ENCODE measurements at places on chromosomes 11 and 22. TPM values are rescaled to one million over a fixed set of nuclear protein-coding genes. Genes with fewer than 3 reads are reported as not detected.

The MAP6 gene
- total RNA-seq, result not detected

The OR5D18 gene
- not detected for total RNA-seq

DNA sequence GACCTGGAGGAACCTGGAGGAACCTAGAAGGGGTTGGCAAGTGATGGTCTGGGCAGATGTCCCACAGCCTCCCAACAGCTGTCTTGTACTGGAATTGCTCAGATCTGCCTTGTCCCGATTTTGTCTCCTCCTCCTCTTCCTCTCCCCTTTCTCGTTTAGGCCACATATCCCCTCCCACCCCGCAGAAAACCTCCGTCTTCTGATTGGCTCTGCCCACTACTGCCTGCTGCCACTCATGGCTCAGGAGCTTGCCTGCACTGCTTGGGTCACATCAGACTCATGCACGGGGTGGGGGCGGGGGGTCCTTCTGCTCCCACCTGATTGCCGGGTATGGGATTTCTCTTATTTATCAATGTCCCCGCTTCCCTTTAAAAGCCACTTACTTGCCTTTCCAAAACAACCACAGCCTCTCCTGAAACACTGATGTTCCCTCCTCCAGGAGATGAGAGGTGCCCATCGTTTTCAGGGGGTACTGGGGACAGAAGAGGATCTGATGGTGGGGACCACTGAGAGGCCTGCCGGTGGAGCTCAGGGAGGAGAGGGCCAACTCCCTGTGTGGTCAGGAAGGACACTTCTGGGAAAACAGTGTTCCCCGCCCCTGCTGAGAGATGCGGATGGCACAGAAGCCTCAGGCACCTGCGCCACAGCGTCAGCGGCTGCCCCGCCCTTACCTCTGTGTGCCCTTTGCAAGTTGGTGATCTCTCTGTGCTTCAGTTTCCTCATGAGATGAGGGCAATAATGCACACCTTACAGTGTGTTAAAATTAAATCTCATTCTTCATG is 14.7 kb downstream of the TOM1 start:
- peak; percentile 31 for DNase-seq

DNA sequence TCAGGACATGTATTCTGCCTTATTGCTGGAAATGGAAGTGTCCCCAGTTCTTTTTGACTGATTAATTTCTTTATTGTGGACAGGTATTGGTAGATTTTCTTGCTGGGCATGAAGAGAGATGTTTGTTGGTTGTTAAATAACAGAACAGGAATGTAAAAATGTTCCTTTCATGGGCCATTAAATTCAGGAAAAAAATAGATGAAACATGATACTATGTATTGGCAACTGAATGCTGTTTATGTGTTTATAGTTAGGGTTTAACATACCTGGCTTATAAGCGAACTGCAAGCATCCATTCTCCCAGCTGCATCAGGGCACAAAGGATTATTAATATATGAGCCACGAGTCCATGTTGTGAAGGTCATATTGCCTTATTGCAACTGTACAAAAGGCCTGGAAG is 368.5 kb downstream of the NELL1 start:
- DNase-seq, result no peak
